ENCODE measurements at places on chromosomes 2 and 18. TPM values are rescaled to one million over a fixed set of nuclear protein-coding genes. Genes with fewer than 3 reads are reported as not detected.

- H3K4me1 ChIP-seq, result peaks cover 65% of the 10 kb centered on the region
- peak overlapping the region; percentile 87 for H3K27ac ChIP-seq
- no peak for DNase-seq
Measured at GRCh38 chr2:205755923-205756322, 73.6 kb downstream of the NRP2 start.

DNA sequence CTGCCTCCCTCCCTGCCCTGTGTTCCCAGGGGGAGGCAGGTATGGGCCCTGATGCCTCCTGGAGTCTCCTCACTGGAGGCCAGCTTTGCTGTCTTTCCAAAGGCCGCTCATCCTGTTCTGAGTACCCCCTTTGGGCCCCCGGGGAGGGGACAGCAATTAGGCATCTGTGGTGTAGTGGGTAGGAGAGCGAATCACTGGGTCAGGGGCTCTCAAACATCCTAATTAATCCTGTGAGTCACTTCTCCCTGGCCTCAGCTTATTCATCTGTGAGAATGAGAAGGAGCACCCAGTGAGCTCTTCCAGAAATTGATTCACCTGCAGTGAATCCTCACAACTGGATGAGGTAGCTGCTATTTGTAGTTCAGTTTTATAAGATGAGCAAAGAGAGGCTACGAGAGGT, 16.4 kb downstream of the TET3 start:
- H3K27ac ChIP-seq, result no peak overlapping the region
- H3K36me3 ChIP-seq, result peaks cover 2% of the 10 kb centered on the region
- peak; percentile 37 for DNase-seq
- no peak overlapping the region for H3K4me3 ChIP-seq

Gene FKBP1B
- total RNA-seq, result 16.2 TPM

Gene WDPCP
- total RNA-seq, result 8.2 TPM

All from chondrocyte (in vitro differentiated cells).